Suppressor macrophage (primary cell): ENCODE measurements at places on chromosomes 13 and 19.

- no peak for DNase-seq
Observed at GRCh38 chr19:1907563-1908363, 2.6 kb downstream of the ADAT3 start.

DNA sequence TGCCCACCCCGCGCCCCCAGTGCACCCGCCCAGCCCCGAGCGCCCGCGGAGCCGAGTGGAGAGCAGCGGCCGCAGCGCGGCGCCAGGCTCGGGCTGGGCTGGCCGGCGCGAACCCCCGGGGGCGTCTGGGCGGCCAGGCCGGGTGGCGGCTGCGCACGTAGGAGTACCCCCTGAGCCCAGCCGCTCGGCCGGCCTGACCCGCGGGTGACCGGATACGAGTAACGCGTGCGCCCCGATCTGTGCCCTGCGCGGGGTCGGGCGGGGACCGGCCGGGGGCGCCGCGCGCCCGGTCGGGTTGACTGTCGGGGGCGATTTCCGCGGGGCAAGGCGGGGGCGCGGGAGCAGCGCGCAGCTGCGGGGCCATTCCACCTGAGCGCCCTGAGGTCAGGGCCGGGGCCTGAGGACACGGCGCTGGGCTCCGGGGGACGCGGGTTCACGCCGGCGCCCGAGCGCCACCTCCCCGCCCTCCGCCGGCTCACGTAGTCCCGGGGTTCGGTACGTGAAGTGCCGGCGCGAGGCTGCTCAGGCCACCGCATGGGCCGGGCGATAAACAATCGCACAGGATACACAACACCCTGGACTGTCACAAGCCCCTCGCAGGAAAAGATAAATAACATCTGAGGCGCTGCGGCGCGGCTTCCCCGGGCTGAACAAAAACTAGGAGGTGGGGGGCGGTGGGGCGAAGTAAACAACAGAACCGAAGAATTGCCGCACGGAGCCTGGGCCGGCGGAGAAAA lies 37.6 kb upstream of the FLT1 start:
- DNase-seq, result peak; percentile 33

GRCh38 chr19:55080968-55081769 lies 5.5 kb downstream of the EPS8L1 start:
- DNase-seq, result peak; percentile 90

DNA sequence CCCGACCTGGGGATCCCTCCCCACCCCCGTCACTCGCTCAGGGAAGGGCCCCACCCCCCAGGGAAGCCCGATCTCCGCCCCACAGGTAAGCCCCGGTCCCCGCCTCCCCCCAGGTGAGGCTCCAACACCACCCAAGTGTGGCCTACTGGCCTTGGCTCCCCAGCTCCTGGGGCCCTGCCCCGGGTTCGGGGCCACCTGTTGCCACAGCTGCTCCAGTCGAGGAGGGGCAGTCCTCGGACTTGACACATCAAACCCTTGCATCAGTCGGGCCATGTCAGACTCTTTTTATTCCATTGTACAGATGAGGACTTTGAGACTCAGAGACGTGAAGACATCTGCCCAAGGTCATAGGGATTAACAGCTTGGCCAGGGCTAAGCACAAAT lies 512 bp downstream of the CC2D1A start:
- peak; percentile 24 for DNase-seq

- peak; percentile 61 for DNase-seq
Observed at GRCh38 chr19:7953060-7953459, 9.6 kb upstream of the TIMM44 start.

DNA sequence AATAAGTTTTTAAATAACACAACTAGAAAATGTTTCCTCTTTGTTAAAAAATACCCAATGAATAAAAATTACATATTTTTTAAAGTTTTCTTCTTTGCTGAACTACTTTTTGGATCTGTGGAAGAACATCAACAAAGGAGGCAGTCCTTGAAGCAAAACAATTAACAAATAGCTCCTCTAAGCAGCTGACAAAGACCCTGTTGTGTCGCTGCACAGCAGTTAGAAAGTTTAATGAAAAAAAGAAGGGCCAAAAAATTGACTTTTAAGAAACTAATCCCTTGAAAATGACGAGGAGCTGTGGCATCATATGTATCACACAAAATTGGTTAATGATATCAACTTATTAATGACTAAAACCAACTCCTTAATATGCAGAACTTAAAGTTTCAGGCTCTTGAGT lies 72.1 kb downstream of the SLITRK1 start:
- DNase-seq, result no peak

DNA sequence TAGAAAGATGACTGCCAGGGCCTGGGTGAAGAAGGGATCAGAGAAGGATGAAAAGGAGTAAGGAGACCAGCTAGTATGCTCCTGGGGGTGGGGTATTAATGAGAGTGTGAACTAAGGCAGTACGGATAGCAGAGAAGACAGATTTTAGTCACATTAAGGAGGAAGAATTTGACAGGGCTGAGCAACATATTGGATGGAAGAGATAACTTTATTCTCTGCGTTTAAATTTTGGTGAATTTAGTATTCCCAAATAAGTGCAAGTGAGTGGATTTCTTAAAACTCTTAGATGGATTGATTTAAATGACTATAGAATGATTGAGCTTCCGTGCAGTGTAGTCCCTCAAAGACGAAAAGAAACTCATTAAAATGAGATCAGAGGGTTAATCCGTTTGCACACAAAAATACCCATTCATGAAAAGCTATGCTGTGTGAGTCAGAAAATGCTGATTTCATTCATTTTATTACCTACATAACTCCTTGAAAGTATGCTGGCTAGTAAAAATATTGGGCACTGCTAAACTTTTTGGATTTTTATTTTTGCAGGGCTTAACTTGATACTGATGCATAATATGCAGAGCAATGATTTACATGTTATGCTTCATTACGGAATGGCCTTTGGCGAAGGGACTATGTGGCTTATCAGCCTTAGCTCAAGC lies 54.1 kb downstream of the WDFY2 start:
- no peak for DNase-seq

GRCh38 chr19:35130761-35131720 lies 3.8 kb downstream of the LGI4 start:
- no peak for DNase-seq

GRCh38 chr19:16649734-16650133 lies 10.2 kb downstream of the SMIM7 start:
- DNase-seq, result no peak

DNA sequence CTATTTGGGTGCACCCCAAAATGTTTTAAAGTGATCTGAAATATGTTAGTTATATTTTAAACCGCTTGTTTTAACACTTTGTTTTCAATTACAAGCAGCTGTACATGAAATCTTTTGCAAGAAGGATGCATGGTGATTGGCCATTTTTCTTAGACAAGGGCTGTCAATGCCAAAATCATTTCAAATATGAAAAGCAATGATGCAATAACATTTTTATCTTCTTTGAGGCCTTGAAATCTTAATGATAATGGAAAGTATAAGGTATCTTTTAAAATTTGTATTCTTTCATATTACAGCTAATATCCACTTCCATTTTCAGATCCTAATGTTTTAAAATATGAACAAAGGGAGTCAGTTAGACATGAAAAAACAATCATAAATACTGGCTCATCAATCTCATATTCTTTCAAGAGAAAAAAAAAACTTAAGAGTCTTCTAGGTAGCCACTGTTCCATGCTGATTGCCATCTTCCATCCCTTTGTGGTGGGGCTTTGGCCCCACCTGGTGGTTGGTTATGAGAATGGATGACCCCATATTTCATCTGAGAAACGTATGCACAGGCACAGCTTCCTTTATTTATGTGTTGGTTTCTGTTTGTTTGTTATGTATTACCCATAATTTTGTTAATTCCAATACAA lies 330.3 kb upstream of the MIR17HG start:
- peak; percentile 62 for DNase-seq

- DNase-seq, result no peak
Observed at GRCh38 chr19:10332158-10332964, 968 bp downstream of the RAVER1 start.

DNA sequence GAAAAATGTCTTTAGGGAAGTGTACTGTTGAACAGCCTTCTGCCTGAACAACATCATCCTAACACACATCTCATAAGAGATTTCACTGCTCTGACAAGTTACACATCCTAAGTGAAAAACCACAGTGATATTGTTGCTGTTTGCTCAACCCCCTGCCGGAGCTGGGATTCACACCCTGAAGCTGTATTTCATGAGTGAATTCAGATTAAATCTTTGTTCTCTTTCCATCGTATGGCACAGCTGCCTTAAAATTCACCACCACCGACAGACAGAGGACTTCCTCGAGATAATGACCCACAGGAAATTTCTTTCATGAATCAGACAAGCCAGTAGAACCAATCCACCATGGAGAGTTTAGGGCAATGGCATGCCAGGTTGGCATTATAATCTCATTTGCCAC lies 280.8 kb downstream of the DCT start:
- DNase-seq, result no peak

- DNase-seq, result no peak
Observed at GRCh38 chr19:49924004-49924880, 4.8 kb upstream of the ATF5 start.

DNA sequence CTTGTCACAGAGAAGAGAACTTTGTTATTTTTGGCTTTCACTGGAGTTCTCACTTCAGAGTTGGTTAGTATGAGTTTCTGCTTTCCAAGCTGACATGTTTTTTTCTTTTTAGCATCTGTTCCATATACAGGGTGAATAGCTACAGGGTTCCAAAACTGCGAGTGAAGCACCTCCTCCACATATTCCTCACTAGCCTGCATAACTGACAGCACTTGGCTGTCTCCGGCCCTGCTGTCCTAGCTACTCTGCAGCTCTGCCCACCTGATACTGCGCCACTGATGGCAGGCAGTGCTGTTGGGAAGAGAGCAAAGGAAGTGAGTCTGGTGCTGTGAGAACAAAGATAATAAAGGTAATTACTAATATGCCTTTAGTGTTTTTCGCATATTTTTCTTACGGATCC lies 6.8 kb downstream of the ATP8A2 start:
- DNase-seq, result no peak

- DNase-seq, result no peak
Observed at GRCh38 chr19:33426621-33427361, 53.3 kb downstream of the CEBPG start.

GRCh38 chr19:20662421-20663105 lies 1.2 kb upstream of the ZNF626 start:
- DNase-seq, result no peak

DNA sequence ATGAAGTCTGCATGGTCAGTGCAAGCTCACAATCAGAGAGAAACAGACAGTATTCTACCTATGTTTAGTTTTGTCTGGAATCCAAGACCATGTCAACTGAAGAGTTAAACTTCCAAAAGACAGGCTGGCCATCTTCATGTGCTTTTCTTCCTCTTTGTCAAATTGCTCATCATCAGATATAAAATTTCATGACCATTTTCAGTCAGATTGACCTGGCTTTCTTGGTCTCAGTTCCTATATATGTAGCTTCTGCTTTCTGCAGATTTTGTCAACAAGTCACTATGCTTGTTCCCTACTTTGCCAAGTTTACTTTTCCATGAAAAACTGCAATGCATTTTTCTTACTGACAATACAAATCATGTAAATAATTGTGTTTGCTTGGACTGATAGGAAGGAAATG lies 13.9 kb downstream of the SLC46A3 start:
- DNase-seq, result peak; percentile 84

DNA sequence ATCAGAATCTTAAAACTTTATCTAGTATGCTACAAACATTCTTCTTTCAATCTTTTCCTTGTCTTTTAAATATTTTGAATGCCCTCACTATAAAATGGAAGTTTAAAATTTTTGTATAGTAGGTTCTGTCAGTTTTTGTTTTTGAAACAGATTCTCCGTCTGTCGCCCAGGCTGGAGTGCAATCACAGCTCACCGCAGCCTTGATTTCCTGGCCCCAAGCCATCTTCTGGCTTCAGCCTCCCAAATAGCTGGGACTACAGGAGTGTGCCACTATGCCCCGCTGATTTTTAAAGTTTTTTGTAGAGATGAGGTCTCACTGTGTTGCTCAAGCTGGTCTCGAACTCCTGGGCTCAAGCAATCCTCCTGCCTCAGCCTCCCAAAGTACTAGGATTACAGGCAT lies 20.7 kb downstream of the PHF11 start:
- no peak for DNase-seq

DNA sequence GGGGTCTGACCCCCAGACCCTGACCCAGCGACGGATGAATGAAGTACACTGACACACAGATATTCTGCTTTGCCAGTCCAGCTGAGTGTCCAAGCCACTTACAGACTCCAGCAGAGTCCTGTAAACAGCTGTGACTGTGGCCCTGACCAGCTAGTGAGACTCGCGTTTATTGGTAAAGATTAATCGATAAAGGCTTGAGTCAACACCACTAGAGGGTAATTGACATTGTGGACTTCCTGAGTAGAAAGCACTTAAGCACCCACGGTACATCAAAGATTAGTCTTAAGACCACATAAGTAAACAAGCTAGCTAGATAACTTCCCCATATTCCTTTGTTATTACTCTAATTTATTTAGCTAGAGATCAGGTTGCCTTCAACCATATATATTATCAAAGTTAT lies 146.0 kb downstream of the OXGR1 start:
- DNase-seq, result no peak

DNA sequence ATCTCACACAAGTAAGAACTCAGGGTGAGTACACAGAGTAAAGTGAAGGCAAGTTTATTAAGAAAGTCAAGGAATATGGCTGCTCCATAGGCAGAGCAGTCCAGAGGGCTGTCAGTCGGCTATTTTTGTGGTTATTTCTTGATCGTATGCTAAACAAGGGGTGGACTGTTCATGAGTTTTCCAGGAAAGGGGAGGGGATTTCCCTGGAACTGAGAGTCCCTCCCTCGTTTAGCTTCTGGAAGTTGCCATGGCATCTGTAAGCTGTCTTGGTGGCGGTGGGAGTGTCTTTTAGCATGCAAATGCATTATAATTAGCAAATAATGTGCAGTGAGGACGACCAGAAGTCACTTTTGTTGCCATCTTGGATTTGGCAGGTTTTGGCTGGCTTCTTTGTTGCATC lies 5.8 kb upstream of the VSTM1 start:
- no peak for DNase-seq

DNA sequence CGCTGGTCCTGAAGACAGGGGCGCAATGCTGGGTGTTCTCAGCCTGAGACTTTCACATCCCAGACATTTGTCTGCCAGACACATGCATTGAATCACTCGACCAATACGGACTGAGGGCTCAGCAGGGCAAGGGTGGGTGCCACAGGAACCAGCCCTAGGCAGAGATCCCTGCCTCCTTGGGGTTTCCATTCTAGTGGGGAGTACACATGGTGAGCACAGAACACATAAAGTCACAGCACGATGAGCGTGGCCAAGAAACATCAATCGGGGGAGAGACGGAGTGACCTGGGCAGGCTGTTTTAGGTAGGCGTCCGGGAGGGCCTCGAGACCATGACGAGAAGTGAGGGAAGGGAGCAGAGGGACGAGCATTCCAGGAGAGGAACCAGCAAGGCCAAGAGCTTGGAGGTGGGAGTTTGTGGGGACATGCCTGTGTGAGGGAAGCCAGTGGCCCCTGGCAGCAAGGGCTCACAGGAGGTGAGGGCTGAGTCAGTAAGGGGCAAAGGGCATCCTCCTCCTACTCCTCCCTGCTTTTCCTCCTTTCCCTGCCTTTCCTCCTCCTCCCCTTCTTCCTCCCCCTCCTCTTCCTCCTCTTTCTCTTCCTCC lies 126.3 kb upstream of the PEG3 start:
- DNase-seq, result no peak

GRCh38 chr19:48714759-48715675 lies 4.5 kb downstream of the MAMSTR start:
- DNase-seq, result no peak

GRCh38 chr19:35122687-35123551 lies 7.3 kb downstream of the FXYD3 start:
- DNase-seq, result no peak
